ENCODE measurements at places on chromosomes 2 and 18. TPM values are rescaled to one million over a fixed set of nuclear protein-coding genes. Genes with fewer than 3 reads are reported as not detected.

DNA sequence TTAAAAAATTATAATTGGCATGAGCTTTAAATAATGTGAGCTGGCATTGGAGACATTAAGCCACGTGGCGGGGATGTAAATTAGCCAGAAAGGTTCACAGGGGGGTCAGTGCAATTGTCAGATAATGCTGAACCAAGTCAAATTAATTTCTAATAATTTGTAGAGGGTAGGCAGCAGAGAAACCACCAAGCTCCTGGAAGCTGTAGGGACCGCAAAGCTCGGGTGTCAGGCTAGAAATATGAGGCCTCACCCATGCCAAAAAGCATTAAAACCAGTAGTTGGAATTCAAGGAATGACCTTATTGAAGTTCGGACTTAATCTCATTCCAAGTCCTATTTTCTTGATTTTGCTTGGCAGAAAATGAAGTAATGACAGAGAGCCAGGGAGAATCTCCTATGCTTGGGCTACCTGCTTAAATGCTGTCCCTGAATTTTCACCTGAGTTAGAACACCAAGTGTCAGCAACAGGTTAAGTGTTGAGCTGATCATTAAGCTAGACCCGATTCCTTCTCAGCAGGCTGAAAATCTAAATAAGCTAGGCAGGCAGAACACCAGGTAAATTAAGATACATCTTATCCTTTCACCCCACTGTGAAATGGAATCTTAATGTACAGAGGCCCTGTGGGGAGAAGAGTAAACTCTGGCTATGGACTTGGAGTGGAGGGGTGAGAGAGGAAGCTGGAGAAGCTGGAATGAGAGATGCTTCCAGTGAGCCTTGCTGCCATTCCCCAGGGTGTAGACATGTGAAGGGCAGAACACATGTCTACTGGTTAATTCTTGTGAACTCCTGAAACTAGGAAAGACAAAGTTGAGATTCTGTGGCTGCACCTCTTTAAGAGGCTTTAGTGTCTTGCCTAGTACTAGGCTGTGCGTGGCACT is 520.0 kb downstream of the SLC4A3 start:
- no peak overlapping the region for H3K27ac ChIP-seq
- no peaks in the 10 kb centered on the region for H3K36me3 ChIP-seq
- H3K4me1 ChIP-seq, result peaks cover 26% of the 10 kb centered on the region
- no peak overlapping the region for H3K4me3 ChIP-seq

DNA sequence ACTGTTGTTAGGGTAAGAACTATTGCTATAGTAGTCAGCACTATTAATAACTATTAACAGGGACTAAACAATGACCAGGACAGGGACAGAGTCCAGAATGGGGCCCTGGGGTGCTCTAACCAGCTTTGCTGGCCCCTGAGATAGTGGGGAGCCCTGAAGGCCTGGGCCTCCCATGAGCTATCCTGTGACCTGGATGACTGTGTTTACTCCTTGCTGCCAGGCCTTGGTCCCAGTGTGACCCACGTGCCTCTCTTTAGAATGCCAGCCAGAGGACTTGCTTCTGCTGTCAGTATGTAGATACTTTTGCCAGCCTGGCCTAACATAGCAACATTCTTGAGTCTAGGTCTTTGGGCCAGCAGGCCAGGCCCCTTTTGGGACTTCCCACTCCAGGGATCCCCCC is 11.4 kb downstream of the CDK5R2 start:
- no peak overlapping the region for H3K27ac ChIP-seq
- H3K27me3 ChIP-seq, result peaks cover 65% of the 10 kb centered on the region
- no peaks in the 10 kb centered on the region for H3K4me1 ChIP-seq
- H3K36me3 ChIP-seq, result no peaks in the 10 kb centered on the region
- H3K4me3 ChIP-seq, result no peak overlapping the region
- no peak for DNase-seq

- H3K4me3 ChIP-seq, result no peak overlapping the region
- H3K36me3 ChIP-seq, result no peaks in the 10 kb centered on the region
- no peaks in the 10 kb centered on the region for H3K27me3 ChIP-seq
- DNase-seq, result no peak
These were observed 36.0 kb downstream of the SERTAD2 start for GRCh38 chr2:64617631-64618151.

Gene EGR4
- total RNA-seq, result 0.81 TPM

- no peak overlapping the region for H3K27ac ChIP-seq
- no peaks in the 10 kb centered on the region for H3K36me3 ChIP-seq
- H3K4me3 ChIP-seq, result no peak overlapping the region
- no peak for DNase-seq
- no peaks in the 10 kb centered on the region for H3K4me1 ChIP-seq
These were observed 130.6 kb upstream of the CDH7 start for GRCh38 chr18:65620076-65620696.

Gene RBM45
- total RNA-seq, result 11.6 TPM

Measured in Calu3 (cell line).